Astrocyte (in vitro differentiated cells and primary cell): ENCODE measurements at places on chromosomes 16 and 17. TPM values are rescaled to one million over a fixed set of nuclear protein-coding genes. Genes with fewer than 3 reads are reported as not detected.

The PYCARD gene
- total RNA-seq = 7.3 and 9.0 TPM in 2 replicates

The PLLP gene
- 0.14 and 0.93 TPM in 2 replicates for total RNA-seq

The KRT32 gene
- not detected in 2 replicates for total RNA-seq

The TPSD1 gene
- total RNA-seq = not detected in 2 replicates

DNA sequence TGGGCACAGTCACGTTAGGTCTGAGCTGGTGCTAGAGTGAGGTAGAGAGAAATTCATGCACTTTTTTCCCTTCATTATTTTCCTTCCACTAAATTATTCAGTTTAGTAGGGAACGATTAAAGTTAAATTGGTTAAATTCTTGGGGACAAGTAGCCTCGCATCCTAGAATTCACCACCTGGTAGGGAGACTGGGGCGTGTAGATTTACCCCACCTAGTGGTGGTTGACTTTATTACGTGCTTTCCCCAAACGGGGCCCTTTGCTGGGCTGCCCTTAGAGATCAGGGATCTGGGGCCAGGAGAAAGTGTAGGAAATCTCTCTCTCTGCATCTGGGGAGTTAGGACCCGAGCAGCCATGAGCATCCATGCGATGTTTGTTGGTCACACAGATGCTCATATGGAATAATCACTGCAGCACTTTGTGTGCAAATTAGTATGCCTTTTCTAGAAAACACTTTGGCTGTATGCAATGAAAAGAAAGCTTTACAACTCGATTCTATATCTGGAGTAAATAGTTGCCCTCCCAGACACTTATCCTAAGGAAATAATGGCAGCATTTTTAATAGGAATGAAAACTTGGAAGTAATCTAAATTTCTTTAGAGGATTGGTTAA is 107.0 kb downstream of the PLCG2 start:
- H3K27ac ChIP-seq = no peak overlapping the region
- no peak for DNase-seq
- no peaks in the 10 kb centered on the region for H3K4me1 ChIP-seq
- H3K27me3 ChIP-seq = no peaks in the 10 kb centered on the region

GRCh38 chr16:88343271-88343791 is 39.4 kb upstream of the ZNF469 start:
- no peaks in the 10 kb centered on the region for H3K36me3 ChIP-seq
- H3K27ac ChIP-seq = no peak overlapping the region
- no peak overlapping the region for H3K4me3 ChIP-seq
- no peaks in the 10 kb centered on the region for H3K4me1 ChIP-seq
- DNase-seq = no peak

- H3K36me3 ChIP-seq = no peaks in the 10 kb centered on the region
- H3K27ac ChIP-seq = no peak overlapping the region
- peaks cover 3% of the 10 kb centered on the region for H3K4me1 ChIP-seq
- H3K4me3 ChIP-seq = no peak overlapping the region
- DNase-seq = no peak
Observed at GRCh38 chr17:32588135-32588534, 101.3 kb downstream of the CDK5R1 start.

GRCh38 chr16:8630255-8630953 is 8.9 kb downstream of the METTL22 start:
- H3K4me3 ChIP-seq = no peak overlapping the region
- peaks cover 46% of the 10 kb centered on the region for H3K36me3 ChIP-seq
- no peaks in the 10 kb centered on the region for H3K4me1 ChIP-seq
- no peak for DNase-seq
- no peak overlapping the region for H3K27ac ChIP-seq
- H3K27me3 ChIP-seq = no peaks in the 10 kb centered on the region

DNA sequence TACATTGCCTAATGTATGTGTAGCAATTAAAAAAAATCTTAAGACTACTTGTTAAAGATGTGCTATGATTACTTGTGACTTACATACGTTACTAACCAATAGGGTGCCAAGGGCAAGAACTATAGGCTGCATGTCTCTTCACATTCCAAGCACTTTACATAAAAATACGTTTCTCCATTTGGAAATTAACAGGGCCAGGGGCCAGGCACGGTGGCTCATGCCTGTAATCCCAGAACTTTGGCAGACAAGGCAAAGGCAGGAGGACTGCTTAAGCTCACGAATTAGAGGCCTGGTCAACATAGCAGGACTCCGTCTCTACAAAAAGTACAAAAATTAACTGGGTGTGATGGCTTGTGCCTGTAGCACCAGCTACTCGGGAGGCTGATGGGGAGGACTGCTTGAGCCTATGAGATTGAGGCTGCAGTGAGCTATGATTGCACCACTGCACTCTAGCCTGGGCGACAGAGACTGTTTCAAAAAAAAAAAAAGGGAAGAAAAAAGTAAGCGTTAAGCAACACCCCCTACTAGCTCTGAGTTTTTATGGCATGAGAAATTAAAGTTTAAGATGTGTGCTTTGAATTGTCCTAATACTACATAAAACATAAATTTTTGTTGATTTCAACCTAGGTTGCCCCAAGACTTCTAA is 12.3 kb downstream of the PSMD12 start:
- peaks cover 49% of the 10 kb centered on the region for H3K36me3 ChIP-seq
- H3K27me3 ChIP-seq = no peaks in the 10 kb centered on the region
- H3K4me1 ChIP-seq = peaks cover 2% of the 10 kb centered on the region

DNA sequence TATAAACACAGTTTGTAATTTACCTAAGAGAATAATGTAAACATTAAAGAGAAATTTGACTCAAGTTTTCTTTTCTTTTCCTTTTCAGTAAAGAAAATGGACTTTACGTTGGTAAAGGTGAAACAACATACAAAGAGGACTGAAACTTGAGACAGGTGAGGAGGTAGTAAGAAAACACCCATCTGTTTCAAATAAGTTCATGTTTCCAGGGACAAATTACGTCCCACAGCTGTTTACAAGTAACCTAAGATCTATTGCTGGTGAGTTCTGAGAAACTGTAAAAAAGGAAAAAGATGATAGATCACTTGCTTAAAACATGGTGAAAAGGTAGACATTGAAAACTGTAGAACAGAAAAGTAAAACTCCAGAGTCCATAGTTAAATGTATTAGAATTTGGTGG is 4.8 kb upstream of the ABCA5 start:
- H3K4me3 ChIP-seq = no peak overlapping the region
- no peak for DNase-seq
- no peaks in the 10 kb centered on the region for H3K4me1 ChIP-seq
- no peaks in the 10 kb centered on the region for H3K36me3 ChIP-seq
- H3K27me3 ChIP-seq = no peaks in the 10 kb centered on the region

DNA sequence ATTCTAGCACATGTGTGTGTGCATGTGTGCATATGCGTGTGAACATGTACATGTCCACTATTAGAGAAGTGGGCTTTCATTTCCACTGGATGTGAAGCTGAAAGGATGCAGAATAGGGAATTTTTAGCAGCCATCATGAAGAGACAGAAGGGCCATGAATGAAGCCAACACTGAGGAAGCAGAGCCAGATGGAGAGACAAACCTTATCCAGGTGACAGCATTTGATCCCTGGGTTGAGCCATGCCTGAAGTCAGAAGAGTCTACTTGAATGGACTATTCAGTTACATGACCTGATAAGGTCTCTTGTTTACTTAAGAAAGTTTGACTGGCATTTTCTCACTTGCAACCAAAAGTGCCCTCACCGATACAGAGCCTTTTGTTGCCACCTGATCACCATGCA is 88.4 kb downstream of the ASIC2 start:
- H3K4me3 ChIP-seq = no peak overlapping the region
- no peak for DNase-seq

- no peaks in the 10 kb centered on the region for H3K4me1 ChIP-seq
- no peaks in the 10 kb centered on the region for H3K27me3 ChIP-seq
- no peak overlapping the region for H3K27ac ChIP-seq
- H3K36me3 ChIP-seq = no peaks in the 10 kb centered on the region
Observed at GRCh38 chr16:55668340-55669281, 12.8 kb downstream of the SLC6A2 start.
